H1 (cell line): ENCODE measurements at places on chromosomes 4 and X.

GRCh38 chr4:158285429-158286216 lies 75.3 kb downstream of the TMEM144 start:
- no peaks in the 10 kb centered on the region for H3K36me3 ChIP-seq
- no peaks in the 10 kb centered on the region for H3K27me3 ChIP-seq
- no peak overlapping the region for H3K4me3 ChIP-seq
- no peak for DNase-seq

DNA sequence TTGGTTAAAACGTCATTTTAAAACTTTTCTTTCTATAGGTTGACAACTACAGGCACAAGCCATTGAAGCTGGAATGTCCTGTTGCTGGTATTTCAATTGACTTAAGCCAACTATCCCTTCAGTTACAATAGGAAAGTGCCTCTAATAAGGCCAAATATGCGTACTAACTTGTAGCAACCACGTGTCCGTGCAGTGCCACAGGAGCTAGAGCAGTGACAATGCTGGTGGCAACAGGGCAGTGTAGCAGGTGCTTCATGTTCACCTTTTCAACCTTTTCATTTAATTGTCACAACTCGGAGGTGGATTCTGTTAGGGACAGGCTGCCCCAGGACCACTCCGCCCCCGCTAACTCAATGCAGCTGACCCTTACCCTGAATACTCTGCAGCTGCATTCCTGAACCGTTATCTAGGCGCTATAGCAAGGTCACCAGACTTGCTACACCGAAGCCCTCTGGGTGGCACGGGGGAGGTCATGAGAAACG lies 37.7 kb downstream of the ERVMER34-1 start:
- peaks cover 44% of the 10 kb centered on the region for H3K36me3 ChIP-seq
- H3K4me1 ChIP-seq: peaks cover 15% of the 10 kb centered on the region
- DNase-seq: no peak

DNA sequence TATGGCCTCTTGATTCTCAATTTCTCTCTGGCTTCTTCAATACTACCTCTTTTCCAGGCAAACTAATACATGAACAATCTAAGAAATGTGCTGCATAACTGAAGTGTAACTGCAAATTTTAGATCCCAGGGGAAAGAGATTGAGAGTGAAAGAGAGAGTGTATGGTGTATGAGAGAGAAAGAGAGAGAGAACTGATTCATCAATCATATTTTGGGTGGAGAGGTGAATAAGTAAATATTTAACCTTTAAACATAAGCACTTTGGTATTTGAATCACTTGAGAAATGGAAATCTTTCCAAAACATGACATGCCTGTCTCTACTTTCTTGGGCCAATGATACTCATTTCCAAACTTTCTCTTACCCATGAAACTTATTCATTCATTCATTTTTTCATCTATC lies 147.2 kb upstream of the DIPK2B start:
- H3K36me3 ChIP-seq: no peaks in the 10 kb centered on the region
- DNase-seq: no peak
- H3K4me3 ChIP-seq: no peak overlapping the region
- no peak overlapping the region for H3K27ac ChIP-seq

GRCh38 chr4:81436096-81436495 lies 35.6 kb downstream of the RASGEF1B start:
- DNase-seq: no peak
- H3K27ac ChIP-seq: no peak overlapping the region
- no peak overlapping the region for H3K4me3 ChIP-seq
- no peaks in the 10 kb centered on the region for H3K36me3 ChIP-seq

GRCh38 chr4:35538807-35539206 lies 705.5 kb downstream of the ARAP2 start:
- no peak for DNase-seq
- no peaks in the 10 kb centered on the region for H3K36me3 ChIP-seq
- H3K27me3 ChIP-seq: no peaks in the 10 kb centered on the region
- no peak overlapping the region for H3K4me3 ChIP-seq
- H3K27ac ChIP-seq: no peak overlapping the region

DNA sequence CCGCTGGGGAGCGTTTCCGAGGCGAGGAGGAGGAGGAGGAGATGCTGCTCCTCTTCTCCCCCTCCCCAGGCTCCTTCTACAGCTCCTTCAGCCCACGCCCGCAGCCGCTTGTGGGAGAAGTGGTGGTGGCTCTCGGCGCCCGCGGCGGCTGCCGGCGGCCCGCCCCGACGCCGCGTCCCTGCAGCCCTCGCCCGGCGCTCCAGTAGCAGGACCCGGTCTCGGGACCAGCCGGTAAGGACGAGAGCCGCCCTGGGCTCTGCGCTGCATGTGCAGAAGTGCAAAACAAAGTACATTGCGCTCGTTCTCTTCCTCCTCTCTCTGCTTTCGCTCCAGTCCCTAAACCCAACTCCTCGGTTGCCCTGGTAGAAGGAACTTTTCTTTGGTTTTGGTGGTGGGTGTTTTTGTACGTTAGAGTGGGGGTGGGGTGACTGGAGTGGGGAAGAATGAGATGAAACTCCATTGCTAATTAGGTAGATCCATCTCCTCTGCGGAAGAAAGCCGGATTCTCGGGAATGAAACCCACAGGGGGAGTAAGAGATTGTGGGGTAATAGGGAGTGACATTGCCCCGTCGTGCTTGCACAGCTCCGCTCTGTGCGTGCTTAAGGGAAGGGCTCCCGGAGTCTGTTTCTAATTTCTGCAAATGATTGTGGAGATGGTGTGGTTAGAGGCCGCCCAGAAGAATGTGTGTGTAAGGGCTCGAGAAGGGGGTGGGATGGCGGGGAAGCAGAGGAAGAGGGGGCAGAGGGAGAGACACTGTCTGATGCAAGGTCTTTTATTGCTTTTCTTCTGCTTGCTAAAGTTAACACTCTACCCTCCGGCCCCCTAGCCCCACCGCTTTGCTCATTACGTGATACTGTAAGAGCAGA lies 677 bp downstream of the PTPN13 start:
- peaks cover 9% of the 10 kb centered on the region; the same call in 1 of the 2 replicates for H3K4me1 ChIP-seq
- no peaks in the 10 kb centered on the region for H3K27me3 ChIP-seq
- peak overlapping the region; percentile 99 for H3K4me3 ChIP-seq

GRCh38 chrX:150198776-150199175 lies 164.3 kb upstream of the MAMLD1 start:
- no peak overlapping the region for H3K4me3 ChIP-seq
- 0 out of 2 replicates have a peak, but pooled peaks cover 5% of the 10 kb centered on the region for H3K4me1 ChIP-seq
- H3K27me3 ChIP-seq: no peaks in the 10 kb centered on the region
- H3K27ac ChIP-seq: no peak overlapping the region
- DNase-seq: no peak

- no peak overlapping the region for H3K4me3 ChIP-seq
- no peak for DNase-seq
- H3K36me3 ChIP-seq: no peaks in the 10 kb centered on the region
Measured at GRCh38 chr4:14233126-14233525, 605.6 kb upstream of the BOD1L1 start.

DNA sequence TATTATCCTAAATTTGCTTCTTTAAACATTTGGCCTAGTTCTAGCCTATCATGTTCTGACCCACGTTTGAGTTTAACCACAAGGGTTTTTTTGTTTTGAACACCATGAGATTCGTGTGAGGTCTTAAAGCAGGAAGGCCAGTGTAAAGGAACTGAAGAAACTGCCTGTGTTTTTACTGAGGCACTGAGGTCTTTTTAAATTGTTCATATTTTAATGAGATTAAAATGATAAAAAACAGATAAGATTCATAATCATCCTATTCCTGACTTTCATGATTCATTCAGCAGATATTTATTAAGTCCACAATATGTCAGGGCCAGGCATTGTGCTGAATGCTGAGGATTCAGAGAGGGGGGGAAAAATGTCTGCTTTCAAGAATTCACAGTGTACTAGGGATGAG lies 3.2 kb downstream of the RPS6KA3 start:
- H3K27ac ChIP-seq: no peak overlapping the region
- H3K4me3 ChIP-seq: no peak overlapping the region
- peaks cover under 1% of the 10 kb centered on the region; the same call in 1 of the 2 replicates for H3K4me1 ChIP-seq
- DNase-seq: no peak
- H3K36me3 ChIP-seq: no peaks in the 10 kb centered on the region
- H3K27me3 ChIP-seq: peaks cover 2% of the 10 kb centered on the region; the same call in 1 of the 2 replicates

DNA sequence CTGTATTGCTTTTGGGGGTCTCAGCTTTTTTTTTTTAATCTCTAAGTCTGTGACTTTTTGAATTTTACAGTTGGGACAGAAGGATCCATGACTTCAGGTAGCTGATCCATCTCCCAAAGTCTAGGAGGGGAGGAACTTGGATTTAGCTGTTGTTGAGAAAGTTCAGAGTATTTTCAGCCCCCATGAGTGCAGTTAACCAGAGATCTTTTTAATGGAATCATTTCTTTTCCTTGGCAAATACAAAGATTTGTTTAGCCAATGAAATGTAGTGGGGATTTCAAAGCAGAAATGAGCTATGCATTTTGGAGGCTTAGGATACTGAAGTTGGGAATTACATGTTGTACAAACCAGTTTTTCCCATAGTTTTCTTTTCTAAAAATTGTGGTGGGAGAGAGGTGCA lies 18.1 kb downstream of the FNIP2 start:
- H3K27me3 ChIP-seq: no peaks in the 10 kb centered on the region
- no peak overlapping the region for H3K4me3 ChIP-seq
- peaks cover 2% of the 10 kb centered on the region; the same call in 1 of the 2 replicates for H3K4me1 ChIP-seq
- no peak overlapping the region for H3K27ac ChIP-seq
- DNase-seq: no peak

- no peak for DNase-seq
- no peak overlapping the region for H3K27ac ChIP-seq
- H3K4me3 ChIP-seq: no peak overlapping the region
- no peaks in the 10 kb centered on the region for H3K36me3 ChIP-seq
Measured at GRCh38 chr4:176236946-176237345, 32.1 kb downstream of the ASB5 start.

DNA sequence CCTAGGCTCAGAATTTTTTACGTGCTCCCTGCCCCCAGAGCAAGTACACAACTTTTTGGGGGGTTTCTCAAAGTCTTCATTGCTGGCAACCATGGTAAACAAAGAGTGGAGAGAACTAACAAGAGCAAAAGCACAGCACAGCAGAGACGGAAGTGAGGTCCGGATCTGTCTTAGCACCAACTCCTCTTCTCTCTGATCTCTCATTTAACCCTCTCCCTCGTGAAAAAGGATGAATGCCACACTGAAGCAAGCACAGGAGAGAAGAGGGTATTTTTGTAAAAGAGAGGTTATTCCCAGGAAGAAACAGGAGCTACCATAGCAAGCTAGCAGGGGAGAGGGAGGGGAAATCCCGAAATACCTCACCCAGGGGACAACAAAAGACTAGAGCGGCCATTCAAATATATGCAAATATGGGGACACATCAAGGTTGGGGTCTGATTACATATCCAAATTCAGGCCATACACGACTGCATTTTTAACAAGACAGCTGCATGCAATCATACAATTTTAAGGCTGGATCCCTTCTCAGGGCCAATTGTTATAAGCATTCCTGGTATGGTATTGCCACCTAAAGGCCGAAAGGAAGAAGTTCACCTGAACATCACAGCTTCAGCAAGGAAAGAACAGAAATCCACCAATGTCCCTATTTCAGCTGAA lies 46.6 kb downstream of the CD40LG start:
- H3K36me3 ChIP-seq: no peaks in the 10 kb centered on the region
- peak; percentile 43 for DNase-seq
- no peaks in the 10 kb centered on the region; the same call in 1 of the 2 replicates for H3K4me1 ChIP-seq

- no peak overlapping the region for H3K4me3 ChIP-seq
- H3K36me3 ChIP-seq: no peaks in the 10 kb centered on the region
- no peaks in the 10 kb centered on the region for H3K4me1 ChIP-seq
- DNase-seq: no peak
- H3K27me3 ChIP-seq: no peaks in the 10 kb centered on the region
Measured at GRCh38 chr4:1448589-1449420, 42.6 kb upstream of the NKX1-1 start.

GRCh38 chr4:126396121-126396520 lies 1081.4 kb downstream of the FAT4 start:
- no peaks in the 10 kb centered on the region for H3K4me1 ChIP-seq
- H3K27me3 ChIP-seq: no peaks in the 10 kb centered on the region
- H3K36me3 ChIP-seq: no peaks in the 10 kb centered on the region

DNA sequence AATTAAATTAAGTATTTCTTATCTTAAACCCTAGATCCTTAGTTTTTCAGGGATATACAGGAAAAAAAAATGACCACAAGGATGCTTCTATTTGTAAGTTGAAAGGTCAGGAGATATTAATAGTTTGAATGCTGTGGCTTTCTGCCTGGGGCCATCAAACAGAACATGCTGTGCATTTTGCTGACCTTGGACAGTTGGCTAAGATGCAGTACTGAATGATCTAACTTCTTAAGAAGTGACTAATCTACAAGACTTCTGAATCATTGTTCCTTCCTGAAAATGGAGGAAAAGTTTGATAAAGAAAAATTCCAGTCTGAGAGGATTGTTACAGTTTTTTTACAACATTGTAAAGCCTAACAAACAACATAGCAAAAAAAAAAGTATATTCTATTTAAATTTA lies 237.8 kb upstream of the JADE1 start:
- no peaks in the 10 kb centered on the region for H3K27me3 ChIP-seq
- H3K4me3 ChIP-seq: no peak overlapping the region
- peaks cover 4% of the 10 kb centered on the region; the same call in 1 of the 2 replicates for H3K4me1 ChIP-seq
- no peaks in the 10 kb centered on the region for H3K36me3 ChIP-seq
- DNase-seq: no peak
- H3K27ac ChIP-seq: no peak overlapping the region

DNA sequence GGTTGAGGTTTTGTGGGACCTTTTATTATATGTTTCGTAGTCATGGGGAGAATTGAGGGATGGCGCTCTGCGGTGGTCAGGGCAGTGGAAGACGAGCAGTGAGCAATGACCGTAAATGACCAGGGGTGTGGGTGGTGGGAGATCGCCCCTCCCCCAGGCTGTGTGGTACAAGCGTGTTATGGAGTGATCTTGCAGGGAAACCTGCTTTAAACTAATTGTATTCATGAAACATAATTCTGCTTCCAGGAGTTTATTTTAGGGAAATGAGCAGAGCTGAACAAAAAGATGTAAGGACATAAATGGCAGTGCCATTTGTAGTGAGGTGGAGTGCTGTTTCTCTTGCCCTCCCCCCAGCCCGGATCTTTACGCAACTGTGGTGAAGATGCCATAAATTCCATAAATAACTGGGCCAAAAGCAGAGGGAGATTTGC lies 20.2 kb downstream of the GYG2 start:
- H3K27me3 ChIP-seq: no peaks in the 10 kb centered on the region
- H3K4me1 ChIP-seq: no peaks in the 10 kb centered on the region; the same call in 1 of the 2 replicates

DNA sequence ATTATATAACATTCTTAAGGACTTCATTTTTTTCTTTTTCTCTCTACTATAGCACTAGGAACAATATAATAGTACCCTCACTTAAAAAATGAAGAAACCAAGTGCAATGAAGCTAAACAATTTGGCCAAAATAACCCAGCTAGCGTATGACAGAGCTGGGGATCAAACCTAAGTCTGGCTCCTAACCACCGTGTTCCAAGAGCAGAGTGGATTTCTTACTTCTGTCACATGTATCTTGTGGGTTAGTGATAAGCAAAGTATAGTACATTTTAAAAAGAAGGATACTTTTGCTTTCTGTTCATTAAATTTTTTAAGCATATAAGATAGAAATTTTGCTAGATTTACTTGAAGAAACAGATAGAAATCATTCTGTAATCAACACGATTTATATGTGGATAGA lies 11.5 kb downstream of the LIMCH1 start:
- no peak overlapping the region for H3K4me3 ChIP-seq
- no peak for DNase-seq
- no peaks in the 10 kb centered on the region for H3K36me3 ChIP-seq
- no peaks in the 10 kb centered on the region for H3K27me3 ChIP-seq
- H3K4me1 ChIP-seq: no peaks in the 10 kb centered on the region
